T-helper 17 cell (primary cell): ENCODE measurements at places on chromosomes 2 and 18. TPM values are rescaled to one million over a fixed set of nuclear protein-coding genes. Genes with fewer than 3 reads are reported as not detected.

GRCh38 chr2:45946023-45946422 lies 294.5 kb downstream of the PRKCE start:
- DNase-seq, result no peak
- no peak overlapping the region for H3K27ac ChIP-seq
- no peaks in the 10 kb centered on the region for H3K36me3 ChIP-seq
- H3K27me3 ChIP-seq, result no peaks in the 10 kb centered on the region
- H3K4me3 ChIP-seq, result no peak overlapping the region

DNA sequence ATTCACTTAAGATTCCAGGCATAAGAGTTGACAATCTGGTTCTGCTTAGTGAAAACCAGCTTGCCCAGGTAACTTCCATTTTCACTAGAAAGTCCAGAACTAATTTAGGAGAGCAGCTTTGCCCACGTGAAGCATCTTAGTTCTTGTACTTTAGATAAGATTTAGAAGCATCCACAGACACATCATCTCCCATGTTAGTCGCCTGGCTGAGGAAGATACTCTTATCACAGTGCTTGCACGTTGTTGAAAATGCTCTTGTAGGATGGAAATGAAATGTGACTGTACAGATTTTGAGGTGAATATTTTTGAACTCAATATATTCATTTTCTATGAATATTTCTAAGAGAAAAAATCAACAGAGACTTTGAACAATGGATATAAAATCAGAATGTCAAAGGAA lies 159.7 kb downstream of the SOCS6 start:
- H3K4me3 ChIP-seq, result no peak overlapping the region
- H3K4me1 ChIP-seq, result no peaks in the 10 kb centered on the region
- peaks cover 38% of the 10 kb centered on the region for H3K27me3 ChIP-seq
- no peak overlapping the region for H3K27ac ChIP-seq
- no peak for DNase-seq

GRCh38 chr2:64797881-64798575 lies 144.3 kb upstream of the SERTAD2 start:
- no peaks in the 10 kb centered on the region for H3K36me3 ChIP-seq
- H3K4me3 ChIP-seq, result no peak overlapping the region
- H3K27me3 ChIP-seq, result peaks cover 22% of the 10 kb centered on the region
- no peak for DNase-seq
- no peak overlapping the region for H3K27ac ChIP-seq

DNA sequence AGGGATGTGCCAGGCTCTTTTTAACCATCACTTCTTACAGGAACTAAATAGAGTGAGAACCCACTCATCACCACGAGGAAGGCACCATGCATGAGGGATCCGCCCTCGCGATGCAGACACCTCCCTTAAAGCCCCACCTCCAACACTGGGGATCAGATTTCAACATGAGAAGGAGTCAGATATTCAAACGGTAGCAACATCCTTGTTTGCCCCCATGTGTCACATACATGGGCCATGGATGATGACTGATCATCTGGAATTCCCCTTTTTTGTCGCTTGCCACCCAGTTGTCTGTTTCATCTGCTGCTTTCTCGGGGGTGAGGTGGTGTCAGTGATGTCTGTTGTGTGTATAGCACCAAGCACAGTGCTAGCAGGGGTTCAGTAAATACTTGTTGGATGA lies 57.9 kb downstream of the NCK2 start:
- H3K4me1 ChIP-seq, result peaks cover 77% of the 10 kb centered on the region
- peaks cover 3% of the 10 kb centered on the region for H3K36me3 ChIP-seq
- H3K27ac ChIP-seq, result peak overlapping the region; percentile 93
- peak; percentile 50 for DNase-seq

DNA sequence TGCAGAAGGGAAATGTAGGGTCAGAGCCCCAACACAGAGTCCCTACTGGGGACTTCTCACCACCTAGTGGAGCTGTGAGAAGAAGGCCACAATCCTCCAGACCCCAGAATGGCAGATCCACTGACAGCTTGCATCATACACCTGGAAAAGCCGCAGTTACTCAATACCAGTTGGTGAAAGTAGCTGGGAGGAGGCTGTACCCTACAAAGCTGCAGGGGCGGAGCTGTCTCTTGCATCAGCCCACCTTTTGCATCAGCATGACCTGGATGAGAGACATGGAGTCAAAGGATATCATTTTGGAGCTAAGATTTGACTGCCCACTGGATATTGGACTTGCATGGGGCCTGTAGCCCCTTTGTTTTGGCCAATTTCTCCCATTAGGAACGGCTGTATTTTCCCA lies 237.3 kb downstream of the CALCRL start:
- no peaks in the 10 kb centered on the region for H3K4me1 ChIP-seq
- no peak overlapping the region for H3K4me3 ChIP-seq
- no peak for DNase-seq
- no peaks in the 10 kb centered on the region for H3K36me3 ChIP-seq
- H3K27ac ChIP-seq, result no peak overlapping the region

The BMPR2 gene
- total RNA-seq, result 11.3 TPM

- peak overlapping the region; percentile 51 for H3K27ac ChIP-seq
- H3K27me3 ChIP-seq, result peaks cover 8% of the 10 kb centered on the region
- no peaks in the 10 kb centered on the region for H3K36me3 ChIP-seq
- DNase-seq, result no peak
- peaks cover 23% of the 10 kb centered on the region for H3K4me1 ChIP-seq
Measured at GRCh38 chr2:203909974-203910373, 26.6 kb upstream of the ICOS start.

DNA sequence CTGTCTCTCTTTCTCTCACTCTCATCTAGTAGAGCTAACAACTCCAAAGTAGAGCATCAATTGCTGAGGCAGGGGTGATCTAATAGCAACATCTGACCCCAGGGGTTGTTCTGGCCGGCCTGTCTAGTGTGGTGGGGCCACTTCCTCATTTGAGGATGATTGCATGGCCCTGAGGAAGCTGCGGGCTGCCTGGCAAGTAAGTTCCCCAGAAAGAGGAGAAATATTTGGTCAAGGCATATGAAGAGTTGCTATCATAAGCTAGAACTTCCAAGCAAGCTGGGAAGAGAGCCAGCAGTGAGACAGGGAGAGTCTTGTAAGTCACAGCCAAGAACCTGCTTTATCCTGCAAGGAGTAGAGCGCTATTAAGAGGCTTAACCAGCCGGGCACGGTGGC lies 50.8 kb upstream of the TMEM87B start:
- H3K27ac ChIP-seq, result no peak overlapping the region
- H3K4me1 ChIP-seq, result no peaks in the 10 kb centered on the region
- no peaks in the 10 kb centered on the region for H3K27me3 ChIP-seq
- H3K36me3 ChIP-seq, result no peaks in the 10 kb centered on the region
- no peak for DNase-seq

The RAB17 gene
- total RNA-seq, result not detected

- DNase-seq, result no peak
- H3K27ac ChIP-seq, result no peak overlapping the region
- peaks cover 64% of the 10 kb centered on the region for H3K27me3 ChIP-seq
Measured at GRCh38 chr18:58842978-58843687, 21.5 kb upstream of the ZNF532 start.

DNA sequence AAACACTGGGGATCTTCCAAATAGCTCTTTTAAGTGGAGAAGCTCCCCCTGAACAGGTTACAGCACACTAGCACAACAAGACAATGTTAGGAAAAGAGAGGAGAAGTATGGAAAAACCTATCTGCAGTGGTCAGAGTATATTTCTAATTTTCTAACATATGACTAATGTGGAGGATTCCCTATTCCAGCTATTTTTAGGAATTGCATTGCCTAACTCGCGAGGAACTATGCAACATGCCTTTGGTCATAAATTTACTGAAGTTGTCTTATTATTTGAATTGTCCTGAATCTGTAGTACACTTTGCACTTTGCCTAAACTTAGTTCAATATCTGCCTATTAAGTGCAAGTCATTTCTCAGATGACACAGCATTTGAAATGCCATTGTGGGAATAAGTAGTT lies 381.4 kb downstream of the CCDC85A start:
- H3K27me3 ChIP-seq, result no peaks in the 10 kb centered on the region
- H3K36me3 ChIP-seq, result no peaks in the 10 kb centered on the region
- no peak overlapping the region for H3K27ac ChIP-seq
- DNase-seq, result no peak
- no peak overlapping the region for H3K4me3 ChIP-seq

- H3K4me3 ChIP-seq, result peak overlapping the region; percentile 19
- no peaks in the 10 kb centered on the region for H3K27me3 ChIP-seq
- peaks cover 14% of the 10 kb centered on the region for H3K4me1 ChIP-seq
- H3K36me3 ChIP-seq, result peaks cover 20% of the 10 kb centered on the region
- no peak for DNase-seq
Measured at GRCh38 chr2:42755191-42755880, 8.6 kb downstream of the OXER1 start.

GRCh38 chr18:23276451-23276850 lies 141.2 kb downstream of the CABLES1 start:
- H3K27me3 ChIP-seq, result no peaks in the 10 kb centered on the region
- no peak overlapping the region for H3K4me3 ChIP-seq
- H3K27ac ChIP-seq, result no peak overlapping the region
- no peaks in the 10 kb centered on the region for H3K4me1 ChIP-seq

- no peak for DNase-seq
- no peak overlapping the region for H3K4me3 ChIP-seq
- peaks cover 36% of the 10 kb centered on the region for H3K27me3 ChIP-seq
- H3K36me3 ChIP-seq, result no peaks in the 10 kb centered on the region
Measured at GRCh38 chr2:173657996-173658717, 303.5 kb downstream of the CDCA7 start.

The CYP26B1 gene
- total RNA-seq, result not detected

GRCh38 chr2:149329489-149330126 lies 779 bp upstream of the LYPD6 start:
- H3K27me3 ChIP-seq, result peaks cover 67% of the 10 kb centered on the region
- DNase-seq, result no peak
- H3K4me1 ChIP-seq, result peaks cover 4% of the 10 kb centered on the region

- H3K27ac ChIP-seq, result no peak overlapping the region
- no peak for DNase-seq
- peaks cover 3% of the 10 kb centered on the region for H3K36me3 ChIP-seq
- H3K27me3 ChIP-seq, result no peaks in the 10 kb centered on the region
- no peak overlapping the region for H3K4me3 ChIP-seq
- H3K4me1 ChIP-seq, result peaks cover 7% of the 10 kb centered on the region
Measured at GRCh38 chr2:216516730-216517350, 18.2 kb downstream of the RPL37A start.

DNA sequence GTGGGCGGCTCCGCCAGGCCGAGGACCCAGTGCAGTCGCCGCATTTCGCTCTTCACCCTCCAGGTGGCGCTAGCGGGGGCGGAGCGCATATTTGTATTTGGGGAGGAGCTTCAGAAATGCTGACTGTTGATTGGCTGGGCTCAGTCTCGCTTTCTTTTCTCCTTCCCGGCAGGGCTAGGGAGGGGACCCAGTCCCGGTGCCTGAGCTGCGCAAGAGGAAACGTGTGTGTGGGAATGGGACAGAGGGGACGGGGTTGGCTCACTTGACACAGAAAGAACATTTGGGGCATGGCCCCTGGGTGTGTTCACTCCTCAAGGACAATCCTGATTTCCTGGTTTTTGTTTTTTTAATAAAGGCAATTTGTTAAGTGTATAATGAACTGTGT lies 20.3 kb upstream of the DNMT3A start:
- no peaks in the 10 kb centered on the region for H3K27me3 ChIP-seq
- peak overlapping the region; percentile 99 for H3K4me3 ChIP-seq
- peak; percentile 87 for DNase-seq
- peaks cover 19% of the 10 kb centered on the region for H3K4me1 ChIP-seq
- H3K36me3 ChIP-seq, result peaks cover 2% of the 10 kb centered on the region

GRCh38 chr2:235769046-235769445 lies 275.2 kb downstream of the AGAP1 start:
- H3K4me3 ChIP-seq, result no peak overlapping the region
- H3K4me1 ChIP-seq, result peaks cover 4% of the 10 kb centered on the region
- H3K36me3 ChIP-seq, result no peaks in the 10 kb centered on the region
- DNase-seq, result no peak
- peaks cover 10% of the 10 kb centered on the region for H3K27me3 ChIP-seq

DNA sequence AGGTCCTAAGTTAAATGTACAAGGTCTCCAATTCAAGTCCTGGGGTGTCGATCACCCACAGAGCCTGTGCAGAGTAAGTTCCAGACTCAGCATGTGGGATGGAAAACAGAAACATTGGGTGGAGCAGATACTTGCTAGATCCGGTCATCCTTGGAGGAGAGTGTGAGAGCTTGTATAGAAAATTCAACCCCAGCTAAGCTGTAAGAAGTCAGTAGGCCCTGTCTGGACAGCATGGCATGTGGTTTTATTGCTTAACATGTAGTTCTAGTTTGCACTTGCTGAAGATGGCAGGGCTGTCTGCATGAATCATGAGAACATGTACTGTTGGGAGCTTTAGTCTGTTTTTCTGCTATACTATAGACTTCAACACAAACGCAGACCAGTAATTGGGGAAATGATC lies 189.6 kb upstream of the RMP24 start:
- no peak overlapping the region for H3K4me3 ChIP-seq
- DNase-seq, result no peak
- H3K4me1 ChIP-seq, result no peaks in the 10 kb centered on the region
- peaks cover 56% of the 10 kb centered on the region for H3K27me3 ChIP-seq
- no peak overlapping the region for H3K27ac ChIP-seq
- no peaks in the 10 kb centered on the region for H3K36me3 ChIP-seq

DNA sequence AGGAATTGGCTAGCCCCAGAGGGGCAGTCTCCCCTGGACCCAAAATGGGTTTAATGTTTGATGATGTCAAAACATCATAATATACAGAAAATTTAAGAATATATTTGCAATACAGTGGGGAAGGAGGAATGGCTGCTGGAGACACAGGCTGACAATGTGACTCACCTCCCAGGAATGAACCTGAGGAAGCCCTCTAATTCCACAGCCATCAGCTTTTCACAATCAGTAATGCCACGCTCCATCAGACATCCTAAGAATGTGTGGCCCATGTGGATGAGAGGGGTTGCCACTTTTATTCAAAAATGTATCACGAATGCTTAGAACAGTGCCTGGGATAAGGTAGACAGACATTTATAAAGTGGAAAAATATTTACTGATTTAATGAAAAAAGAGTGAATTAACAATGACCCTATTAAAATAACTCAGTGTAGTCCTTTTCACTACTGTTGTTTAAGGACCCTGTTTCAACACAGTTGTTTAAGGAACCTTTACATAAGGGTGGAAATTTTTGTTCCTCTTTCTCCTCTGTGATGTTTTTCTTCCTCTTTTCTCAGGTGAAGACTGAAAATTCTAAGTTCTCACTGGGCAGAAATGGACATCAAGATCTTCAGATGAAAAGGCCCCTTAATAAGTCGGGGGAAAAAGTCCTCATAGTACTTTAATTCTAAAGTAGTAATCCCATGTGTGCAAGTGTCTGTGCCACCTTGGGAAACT lies 17.5 kb upstream of the TMEM163 start:
- peaks cover 5% of the 10 kb centered on the region for H3K36me3 ChIP-seq
- no peak overlapping the region for H3K4me3 ChIP-seq
- DNase-seq, result no peak

GRCh38 chr2:5695654-5696403 lies 3.6 kb downstream of the SOX11 start:
- H3K36me3 ChIP-seq, result peaks cover 6% of the 10 kb centered on the region
- peaks cover 50% of the 10 kb centered on the region for H3K27me3 ChIP-seq
- H3K27ac ChIP-seq, result no peak overlapping the region
